Cerebellar cortex (tissue), 1 donor: ENCODE measurements at places on chromosomes 4 and X.
A peak's percentile ranks its signal among the peaks of the same experiment; 100 is the strongest.

DNA sequence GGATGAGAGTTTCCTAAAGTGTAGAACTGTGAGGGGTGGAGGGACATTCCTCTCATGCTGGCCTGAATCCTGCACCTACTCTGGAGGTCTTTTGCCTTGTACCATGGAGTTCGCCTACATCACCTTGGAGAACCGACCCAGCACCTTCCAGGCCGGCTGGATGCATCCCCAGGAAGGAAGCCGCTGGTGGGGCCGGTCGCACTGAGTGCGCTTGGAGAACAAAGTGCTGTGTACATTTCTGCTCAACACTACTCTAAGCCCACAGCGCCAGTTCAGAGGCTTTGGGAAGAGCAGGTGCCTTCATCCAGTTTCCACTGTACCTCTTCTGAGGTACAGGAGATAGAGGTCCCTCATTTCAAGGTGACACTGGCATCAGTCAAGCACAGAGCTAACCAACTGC lies 15.4 kb upstream of the IRF2 start:
- DNase-seq: no peak

- DNase-seq: no peak
Measured at GRCh38 chr4:36230534-36230933, 13.8 kb downstream of the ARAP2 start.

DNA sequence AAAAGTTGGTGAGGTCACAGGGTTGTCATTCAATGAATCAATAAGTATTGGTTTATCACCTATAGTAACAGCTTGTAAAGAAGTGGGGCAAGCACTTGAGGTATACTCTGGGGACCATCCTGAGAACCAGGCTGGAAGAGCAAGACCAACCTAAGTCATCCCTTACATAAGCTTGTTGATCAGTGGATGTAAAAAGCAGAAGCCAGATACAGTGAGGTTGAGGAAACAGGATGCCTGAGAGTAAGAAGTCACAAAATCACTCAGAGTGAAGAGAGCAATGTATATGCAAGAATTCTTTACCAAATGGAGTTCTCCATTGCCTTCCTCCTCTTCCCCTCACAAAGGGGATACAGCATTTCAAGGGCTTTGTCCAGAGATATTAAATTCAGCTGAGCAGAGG lies 76.3 kb upstream of the PACRGL start:
- DNase-seq: no peak

DNA sequence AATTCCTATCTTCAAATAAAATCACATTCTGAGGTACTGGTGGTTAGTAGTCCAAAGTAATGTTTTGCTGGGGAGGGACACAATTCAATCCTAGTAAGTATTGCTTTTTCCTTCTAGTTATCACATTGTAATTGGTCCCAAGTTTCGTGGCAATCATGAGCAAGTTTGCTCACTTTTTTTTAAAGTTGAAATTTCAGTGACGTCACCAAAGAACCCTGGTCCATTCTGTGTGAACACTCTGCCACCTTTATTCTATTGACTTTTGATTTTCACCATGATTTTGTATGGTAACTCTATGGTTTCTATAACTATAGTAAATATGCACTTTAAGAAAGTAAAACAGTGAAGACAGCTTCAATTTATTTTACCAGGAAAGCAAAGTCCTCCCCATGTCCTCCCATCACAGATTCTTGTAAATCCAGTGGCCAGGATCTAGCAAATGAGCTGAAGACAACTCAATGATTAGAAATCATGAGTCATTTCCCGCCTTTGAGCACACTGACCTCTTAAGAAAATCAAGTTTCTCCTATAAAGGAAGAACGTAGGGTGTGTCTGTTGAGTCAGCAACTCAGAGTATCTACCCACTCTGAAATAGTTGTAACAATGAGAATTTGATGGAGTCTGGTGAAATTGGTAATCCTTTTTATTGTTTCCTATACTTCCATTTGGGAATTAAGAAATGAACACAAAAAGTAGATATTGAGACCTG lies 1306.6 kb upstream of the PABPC4L start:
- DNase-seq: no peak

- no peak for DNase-seq
Measured at GRCh38 chr4:83989835-83990234, 453.9 kb downstream of the GPAT3 start.

DNA sequence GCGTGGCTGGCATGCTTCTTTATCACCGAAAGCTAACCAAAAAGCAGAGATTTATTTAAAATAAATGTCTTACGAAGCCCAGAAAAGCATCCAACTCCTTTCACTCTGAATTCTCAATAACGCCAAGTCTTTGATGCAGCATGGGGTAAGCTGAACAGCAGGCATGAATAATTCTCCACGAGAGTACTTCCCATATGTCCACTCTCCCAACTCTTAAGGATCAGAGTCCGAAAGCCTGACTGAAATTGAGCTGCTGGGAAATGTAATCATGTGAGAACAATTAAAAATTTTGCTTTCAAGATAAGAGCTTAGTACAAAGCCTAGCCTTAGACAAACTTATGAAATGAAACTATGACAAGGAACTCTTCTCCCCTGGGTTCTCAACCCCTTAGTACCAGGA lies 7.5 kb upstream of the SLC39A8 start:
- peak; percentile 23 for DNase-seq

- no peak for DNase-seq
Measured at GRCh38 chrX:79270401-79270800, 96.7 kb downstream of the ITM2A start.

GRCh38 chr4:19130866-19131265 lies 1109.3 kb upstream of the LCORL start:
- DNase-seq: no peak

GRCh38 chr4:133316909-133317308 lies 167.8 kb downstream of the PCDH10 start:
- no peak for DNase-seq

GRCh38 chr4:29549342-29549741 lies 1170.8 kb upstream of the PCDH7 start:
- no peak for DNase-seq

- no peak for DNase-seq
Measured at GRCh38 chr4:52684896-52685295, 25.8 kb upstream of the USP46 start.

- peak; percentile 5 for DNase-seq
Measured at GRCh38 chr4:107863850-107864371, 39.2 kb downstream of the SGMS2 start.

DNA sequence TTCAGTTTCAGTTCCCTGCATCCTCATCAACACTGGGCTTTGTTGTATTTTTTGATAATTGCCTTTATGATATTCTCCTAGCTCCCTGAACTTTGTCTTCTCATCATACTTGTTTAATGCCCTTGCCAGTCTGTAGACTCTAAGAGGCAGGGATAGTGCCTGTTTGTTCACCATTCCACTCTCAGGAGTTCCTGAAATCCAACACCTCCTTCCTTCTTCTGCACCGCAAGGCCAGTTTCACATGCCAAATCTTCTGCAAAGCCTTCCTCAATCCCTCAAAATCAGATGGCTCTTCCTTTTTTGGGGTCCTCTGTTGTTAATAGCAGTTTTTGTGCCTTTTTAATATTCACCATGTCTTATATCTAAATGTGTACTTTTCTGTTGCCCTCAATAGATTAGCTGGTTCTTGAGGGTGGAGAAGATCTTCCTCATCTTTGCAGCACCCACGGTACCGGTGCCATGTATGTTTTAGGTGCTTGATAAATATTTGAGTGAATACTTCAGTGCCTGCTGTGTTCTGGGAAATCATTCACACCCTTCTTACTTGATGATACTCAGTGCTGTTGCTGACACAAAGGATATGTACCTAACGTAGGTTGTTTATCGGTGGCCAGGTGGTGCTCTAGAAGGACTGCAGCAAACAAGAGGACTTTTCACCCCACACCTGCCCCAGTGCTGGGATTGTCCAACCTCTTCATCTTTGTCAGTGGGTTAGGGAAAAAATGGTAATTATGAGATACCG lies 85.3 kb upstream of the LIMCH1 start:
- no peak for DNase-seq

GRCh38 chrX:103519389-103519788 lies at the start of gene RAB40A:
TSS of gene RAB40A (minus strand) at chrX:103519489. CDS start at chrX:103500756, 18,733 bp downstream.
- no peak for DNase-seq

GRCh38 chr4:153112041-153112441 lies 92.2 kb upstream of the TRIM2 start:
- DNase-seq: no peak

- no peak for DNase-seq
Measured at GRCh38 chr4:33088713-33089112, 2368.5 kb downstream of the PCDH7 start.

DNA sequence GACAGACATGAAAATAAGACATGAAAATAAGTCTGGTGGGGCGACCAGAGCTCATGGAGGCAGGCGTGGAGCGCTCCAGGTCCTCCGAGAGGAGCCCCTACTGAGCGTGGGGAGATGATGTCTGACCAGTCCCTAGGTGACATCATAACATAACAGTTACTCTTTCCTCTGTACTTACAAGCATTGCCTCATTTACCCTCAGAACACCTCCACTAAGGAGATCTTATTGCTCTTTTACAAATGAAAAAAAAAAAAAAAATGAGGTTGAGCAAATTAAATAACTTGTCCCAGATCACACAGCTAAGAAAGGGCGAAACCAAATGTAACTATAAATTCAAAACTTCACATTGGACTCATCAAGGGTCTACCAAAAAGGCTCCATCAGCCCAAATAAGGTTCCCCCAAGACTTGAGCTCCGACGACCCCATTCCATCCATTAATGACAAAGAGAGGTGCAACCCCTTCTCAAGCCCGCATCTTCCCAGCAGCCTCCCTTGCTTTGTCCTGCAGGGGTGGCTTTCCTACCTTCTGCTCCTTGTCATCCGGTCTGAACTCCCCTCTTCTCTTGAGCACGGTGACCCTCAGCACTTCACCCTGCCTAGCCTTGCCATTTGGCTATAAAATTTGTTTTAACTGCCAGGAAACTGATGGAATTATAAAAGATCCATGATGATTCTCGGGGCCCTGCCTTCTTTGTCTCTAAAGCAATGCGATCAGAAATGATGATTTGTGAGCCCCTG lies 246.7 kb downstream of the DHX15 start:
- no peak for DNase-seq

- DNase-seq: no peak
Measured at GRCh38 chr4:121336706-121337105, 44.1 kb downstream of the QRFPR start.

DNA sequence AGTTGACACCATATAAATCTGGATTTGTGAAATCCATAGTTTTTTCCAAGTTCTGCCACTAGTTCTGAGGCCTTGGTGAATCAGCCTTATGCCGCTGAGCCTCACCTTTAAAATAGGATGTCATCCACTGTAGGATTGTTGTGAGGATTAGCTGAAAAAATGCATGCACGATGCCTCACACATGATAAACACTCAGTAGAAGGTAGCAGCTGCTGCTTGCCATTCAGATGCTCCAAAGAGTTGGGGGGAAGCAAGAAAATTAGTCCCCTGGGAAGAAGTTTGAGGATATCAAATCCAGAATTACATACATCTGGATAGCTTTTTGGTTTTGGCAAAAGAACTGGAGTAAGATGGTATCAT lies 7.4 kb downstream of the MMAA start:
- no peak for DNase-seq

GRCh38 chr4:86032476-86033022 lies 327.3 kb downstream of the MAPK10 start:
- DNase-seq: peak; percentile 46

DNA sequence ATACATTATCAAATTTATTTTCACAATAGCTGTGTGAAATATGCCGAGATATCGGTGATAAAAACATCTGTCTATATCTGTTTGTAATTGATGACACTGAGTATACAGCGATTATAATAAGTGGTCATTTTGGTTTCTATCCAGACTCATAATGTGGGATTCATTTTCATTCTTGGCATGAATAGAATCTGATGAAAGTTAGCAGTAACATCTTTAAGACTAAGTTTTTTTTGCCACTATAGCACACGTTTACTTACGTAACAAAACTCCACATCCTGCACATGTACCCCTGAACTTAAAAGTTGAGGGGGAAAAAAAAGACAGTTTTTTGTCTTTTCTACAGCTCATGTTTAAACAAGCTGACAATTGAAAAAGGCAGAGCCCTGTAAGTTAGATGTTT lies 86.4 kb downstream of the PPA2 start:
- DNase-seq: no peak

DNA sequence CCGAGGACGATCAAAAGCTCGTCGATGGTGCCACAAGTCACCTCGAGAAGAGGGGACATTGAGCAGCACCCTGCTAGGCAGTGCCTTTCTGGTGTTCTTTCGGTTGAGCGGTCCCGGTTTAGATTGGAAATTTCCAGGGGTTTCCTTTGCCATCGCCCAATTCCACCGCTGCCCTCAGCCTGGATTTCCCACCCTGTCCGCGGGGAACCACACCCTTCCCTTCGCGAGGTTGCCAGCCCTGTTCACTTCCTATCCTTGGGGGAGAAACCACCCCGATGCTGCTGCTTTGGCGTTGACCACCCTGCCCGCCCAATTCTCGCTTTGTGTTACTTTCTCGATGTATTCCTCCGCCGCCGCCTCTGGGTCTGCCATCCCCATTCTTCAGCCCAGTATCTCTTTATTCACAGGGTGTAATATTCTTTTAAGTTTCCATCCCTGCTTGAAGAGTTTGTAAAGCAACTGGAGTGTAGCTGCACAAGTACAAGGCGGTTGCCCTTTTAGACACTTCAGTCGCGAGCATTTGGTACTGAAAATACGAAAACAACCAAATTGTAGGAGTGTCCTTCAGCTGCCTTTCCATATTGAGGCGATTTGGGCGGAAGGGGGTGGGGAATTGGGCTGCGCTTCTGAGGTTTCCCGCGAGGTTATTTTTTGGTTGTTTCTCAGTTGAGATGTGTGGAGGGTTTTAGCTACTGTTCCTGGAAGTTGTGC lies 1.1 kb downstream of the OGT start:
- DNase-seq: peak; percentile 56

DNA sequence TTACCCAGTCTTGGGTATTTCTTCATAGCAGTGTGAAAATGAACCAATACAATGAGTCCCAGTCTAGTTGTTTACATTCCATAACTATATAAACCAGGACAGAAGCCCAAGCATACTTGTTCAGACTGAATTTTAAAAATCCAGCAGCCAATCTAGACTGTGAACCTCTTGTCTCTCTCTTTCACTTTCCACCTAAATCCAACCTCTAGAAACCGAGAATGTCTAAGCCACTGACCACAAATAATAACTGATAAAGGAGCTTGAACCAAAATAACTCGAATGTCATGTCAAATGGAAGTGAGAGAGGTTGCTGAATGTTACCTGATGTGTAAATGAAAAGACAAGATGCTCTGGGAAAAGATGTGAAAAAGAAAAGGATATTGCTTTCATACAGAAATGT lies 544.7 kb downstream of the NLGN4X start:
- DNase-seq: no peak

- peak; percentile 16 for DNase-seq
Measured at GRCh38 chr4:109560687-109561461, 828 bp downstream of the MCUB start.

DNA sequence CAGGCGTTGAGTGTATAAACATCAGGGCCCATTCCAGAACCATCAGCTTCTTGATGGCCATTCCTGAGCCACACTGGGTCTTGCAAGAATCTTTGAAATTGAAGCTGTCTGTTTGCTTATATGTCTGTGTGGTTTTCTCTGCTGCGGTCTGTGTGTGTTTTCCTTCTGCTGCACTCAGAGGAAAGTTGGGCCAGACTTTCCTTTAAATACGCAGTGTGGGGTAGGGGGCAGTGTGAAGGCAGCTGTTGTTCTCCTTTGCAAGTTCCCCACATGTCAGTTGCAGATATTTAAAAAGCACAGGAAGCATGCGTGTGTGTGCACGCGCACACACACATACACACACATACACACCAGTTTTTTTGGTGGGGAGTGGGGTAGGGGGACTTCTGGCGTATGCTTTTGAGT lies 32.1 kb downstream of the CCKAR start:
- no peak for DNase-seq
